PC-9 (cell line): ENCODE measurements at places on chromosomes 5 and 9.

- DNase-seq = no peak
Measured at GRCh38 chr5:969408-969839, 39.2 kb upstream of the NKD2 start.

DNA sequence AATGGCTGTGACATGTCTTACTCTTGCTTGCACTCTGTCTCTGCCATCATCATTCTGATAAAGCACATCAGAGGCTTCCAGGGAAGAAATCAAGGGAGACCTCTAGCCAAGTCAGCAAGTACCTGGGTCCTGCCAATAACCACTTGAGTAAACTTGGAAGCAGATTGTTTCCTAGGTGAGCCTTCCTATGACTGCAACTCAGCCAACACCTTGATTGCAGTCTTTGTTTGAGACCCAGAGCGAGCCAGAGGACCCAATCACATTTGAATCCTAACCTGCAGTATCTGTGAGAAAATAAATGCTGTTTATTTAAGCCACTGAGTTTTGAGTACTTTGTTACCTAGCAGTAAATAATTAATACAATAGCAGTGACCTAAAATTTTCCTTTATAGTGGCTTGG, 356.8 kb upstream of the CHD1 start:
- no peak for DNase-seq

- no peak for DNase-seq
Measured at GRCh38 chr9:83535736-83536135, 2.5 kb downstream of the FRMD3 start.

GRCh38 chr9:9033022-9033421, 1233.4 kb upstream of the DMAC1 start:
- DNase-seq = no peak

DNA sequence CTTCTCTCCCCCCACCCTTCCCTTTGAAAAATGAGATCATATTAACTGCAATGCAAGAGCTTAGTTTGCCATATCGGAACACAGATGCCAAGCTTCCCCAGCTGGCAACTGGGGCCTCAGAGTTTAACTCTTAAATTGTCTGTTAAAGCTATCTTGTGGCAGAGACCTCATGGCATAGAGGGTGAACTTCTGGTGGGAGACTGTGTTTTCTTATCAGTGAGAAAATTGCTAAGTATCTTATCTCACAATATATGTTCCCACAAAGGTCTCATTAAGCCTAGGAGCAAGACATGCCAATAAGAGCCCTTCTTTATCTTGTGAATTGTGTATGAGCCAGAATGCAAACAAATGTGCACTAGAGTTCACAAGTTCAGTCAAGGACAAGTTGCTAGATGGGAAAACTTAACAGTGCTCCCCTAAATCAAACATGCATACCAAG, 12.3 kb downstream of the NFIB start:
- DNase-seq = no peak

- DNase-seq = no peak
Measured at GRCh38 chr5:111587728-111588127, 75.4 kb upstream of the STARD4 start.

DNA sequence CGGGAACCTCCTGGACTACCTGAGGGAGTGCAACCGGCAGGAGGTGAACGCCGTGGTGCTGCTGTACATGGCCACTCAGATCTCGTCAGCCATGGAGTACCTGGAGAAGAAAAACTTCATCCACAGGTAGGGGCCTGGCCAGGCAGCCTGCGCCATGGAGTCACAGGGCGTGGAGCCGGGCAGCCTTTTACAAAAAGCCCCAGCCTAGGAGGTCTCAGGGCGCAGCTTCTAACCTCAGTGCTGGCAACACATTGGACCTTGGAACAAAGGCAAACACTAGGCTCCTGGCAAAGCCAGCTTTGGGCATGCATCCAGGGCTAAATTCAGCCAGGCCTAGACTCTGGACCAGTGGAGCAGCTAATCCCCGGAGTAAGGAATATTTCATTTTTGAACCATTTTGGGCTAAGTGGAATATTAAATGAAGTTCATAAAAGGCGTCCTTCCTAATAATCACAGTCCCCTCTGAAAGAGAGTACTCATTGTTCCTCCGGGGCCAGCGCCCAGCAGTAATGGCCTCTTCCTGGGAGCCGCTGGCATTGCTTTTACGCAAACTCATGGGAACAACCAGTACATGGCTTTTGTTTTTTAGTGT, 23.6 kb downstream of the QRFP start:
- no peak for DNase-seq

- DNase-seq = peak; percentile 91
Measured at GRCh38 chr9:94870793-94871558, 144.5 kb downstream of the AOPEP start.

DNA sequence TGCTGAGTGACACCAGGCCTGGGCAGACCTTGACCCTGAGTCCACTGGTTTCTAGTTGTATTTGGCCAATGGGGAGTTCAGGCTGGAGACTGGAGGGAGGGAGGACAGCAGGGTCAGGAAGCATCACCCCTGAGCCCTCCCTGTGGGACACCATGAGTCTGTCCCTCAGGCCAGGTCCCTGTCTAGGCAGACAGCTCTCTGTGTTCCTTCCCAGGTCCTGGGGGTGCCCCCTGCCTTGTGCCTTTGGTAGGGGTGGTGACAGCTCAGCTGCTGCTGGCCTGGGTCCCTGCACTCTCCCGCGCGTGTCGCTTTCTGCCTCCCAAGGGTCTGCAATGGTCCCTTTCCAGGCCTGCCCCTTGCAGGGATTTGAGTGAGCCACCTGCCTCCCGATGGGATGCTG, 125.5 kb downstream of the OLFM1 start:
- DNase-seq = no peak

DNA sequence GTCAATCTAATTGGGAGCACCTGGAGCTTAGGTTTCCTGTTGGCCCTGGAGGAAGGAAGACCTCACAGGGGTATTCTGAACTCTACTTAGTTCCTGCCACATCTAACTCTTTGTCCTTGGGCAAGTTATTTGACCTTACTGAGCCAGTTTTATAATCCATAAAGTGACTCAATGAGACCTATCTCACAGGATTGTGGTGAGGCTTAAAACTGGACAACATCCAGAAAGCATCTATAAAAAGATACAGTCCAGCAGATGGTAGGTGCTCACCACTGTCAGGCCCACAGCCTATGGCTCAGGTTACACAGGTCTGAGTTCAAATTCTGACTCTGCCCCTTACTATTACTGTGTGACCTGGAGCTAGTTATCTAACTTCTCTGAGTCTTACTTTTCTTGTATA, 23.3 kb downstream of the KCNV2 start:
- no peak for DNase-seq

DNA sequence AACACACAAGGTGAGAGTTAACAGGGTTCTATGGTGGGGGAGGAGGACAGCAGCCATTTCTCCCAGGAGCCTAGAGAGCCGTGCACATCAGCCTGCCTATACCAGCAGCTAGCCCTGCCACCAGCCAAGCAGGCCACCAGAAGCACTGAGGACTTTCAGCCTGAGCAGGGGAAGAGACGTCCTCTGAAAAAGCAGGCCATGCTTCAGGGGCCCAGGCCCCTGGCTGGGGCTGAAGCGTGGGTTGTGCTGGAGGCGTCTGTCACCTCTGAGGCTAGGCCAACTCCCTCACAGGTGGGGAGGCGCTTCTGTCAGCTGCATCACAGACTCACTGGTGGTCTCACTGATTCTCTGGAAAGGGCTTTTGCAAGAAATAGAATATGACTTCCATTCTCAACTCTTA, 16.3 kb downstream of the FSTL4 start:
- no peak for DNase-seq

GRCh38 chr9:119264165-119264564, 105.1 kb downstream of the BRINP1 start:
- no peak for DNase-seq

- DNase-seq = no peak
Measured at GRCh38 chr5:22650511-22650910, 202.6 kb downstream of the CDH12 start.

- no peak for DNase-seq
Measured at GRCh38 chr5:142175039-142175438, 66.5 kb downstream of the NDFIP1 start.

DNA sequence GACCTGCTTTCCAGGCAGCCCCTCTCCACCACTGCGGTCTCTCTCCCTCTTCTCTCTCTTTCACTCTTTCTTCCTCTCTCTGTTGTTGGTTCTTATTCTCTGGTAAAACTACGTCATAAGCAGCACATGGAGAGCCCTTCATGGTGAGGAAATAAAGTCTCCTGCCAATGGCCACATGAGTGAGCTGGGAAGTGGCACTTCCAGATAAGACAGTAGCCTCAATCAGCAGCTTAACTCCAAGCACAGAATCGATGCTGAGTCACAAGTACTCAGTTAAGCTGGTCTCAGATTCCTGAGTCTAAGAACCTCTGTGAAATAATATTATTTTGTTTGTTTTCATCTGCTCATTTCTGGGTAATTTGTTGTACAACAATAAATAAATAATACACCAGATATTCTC, 500.1 kb downstream of the GABRG2 start:
- DNase-seq = no peak

DNA sequence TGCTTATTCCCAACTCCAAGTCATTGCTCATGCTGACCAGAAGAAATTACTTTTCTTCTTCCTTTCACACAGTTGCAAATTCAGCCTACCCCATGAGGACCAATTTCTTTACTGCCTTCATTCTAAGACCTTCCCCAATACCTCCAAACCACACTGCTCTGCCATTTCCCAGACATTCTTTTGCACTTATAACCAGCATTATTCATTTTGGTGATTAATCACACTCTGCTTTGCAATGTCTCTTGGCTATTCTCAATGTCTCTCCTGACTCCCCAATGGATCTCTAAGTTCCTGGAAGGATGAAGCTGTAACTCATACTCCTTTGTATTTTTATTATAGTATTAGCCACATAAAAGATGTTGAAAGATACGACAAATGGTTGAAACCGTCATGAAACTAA, 105.7 kb upstream of the RANBP3L start:
- DNase-seq = no peak

- DNase-seq = peak; percentile 62
Measured at GRCh38 chr9:121299467-121300282, 31.7 kb downstream of the GSN start.

- peak; percentile 61 for DNase-seq
Measured at GRCh38 chr5:102762095-102762534, 7.0 kb downstream of the PAM start.

- no peak for DNase-seq
Measured at GRCh38 chr9:125142560-125143376, 560 bp downstream of the SCAI start.

GRCh38 chr5:154418344-154418820, 27.4 kb upstream of the SAP30L start:
- no peak for DNase-seq

- DNase-seq = peak; percentile 40
Measured at GRCh38 chr5:95644351-95645042, 2.1 kb upstream of the RFESD start.

DNA sequence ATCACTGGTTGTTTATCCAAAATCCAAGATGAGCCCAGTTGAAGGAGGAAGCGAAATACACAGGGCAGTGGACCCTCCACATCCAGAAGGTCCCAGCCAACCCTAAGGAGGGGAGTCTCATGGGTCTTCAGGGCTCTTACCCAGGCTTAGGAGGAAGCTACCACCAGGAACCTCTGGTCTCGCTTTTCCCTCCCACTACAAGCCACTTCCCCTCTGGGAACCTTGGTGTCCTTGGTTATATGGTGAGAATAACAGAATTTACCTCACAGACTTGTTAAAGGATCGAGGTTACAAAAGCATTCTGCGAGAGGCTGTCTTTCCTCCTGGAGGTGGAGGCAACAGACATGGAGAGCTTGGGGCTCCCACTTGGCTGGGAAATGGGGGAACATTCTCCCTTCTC, 3.4 kb downstream of the HIGD2A start:
- no peak for DNase-seq

DNA sequence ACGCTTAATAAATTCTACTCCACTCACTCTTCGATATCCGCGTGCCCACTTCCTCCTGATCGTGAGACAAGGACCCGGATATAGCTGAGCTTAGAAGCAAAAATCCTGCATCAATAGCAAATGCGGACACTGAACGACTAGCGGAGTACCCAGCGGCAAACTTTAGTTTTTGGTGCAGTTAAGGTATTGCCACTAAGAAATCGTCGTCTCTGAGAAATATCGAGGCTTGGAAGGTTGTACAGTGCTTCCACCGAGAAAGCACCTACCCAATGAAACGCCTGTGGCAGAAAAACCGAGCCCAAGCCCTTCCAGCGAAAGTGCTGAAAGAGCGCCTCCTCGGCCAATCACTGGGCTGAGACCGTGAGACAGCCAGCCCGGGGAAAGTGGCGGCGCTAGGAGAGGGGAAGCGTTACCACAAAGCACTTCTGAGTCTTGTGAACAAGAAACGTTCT, 32.2 kb downstream of the ANXA2R start:
- DNase-seq = peak; percentile 77

DNA sequence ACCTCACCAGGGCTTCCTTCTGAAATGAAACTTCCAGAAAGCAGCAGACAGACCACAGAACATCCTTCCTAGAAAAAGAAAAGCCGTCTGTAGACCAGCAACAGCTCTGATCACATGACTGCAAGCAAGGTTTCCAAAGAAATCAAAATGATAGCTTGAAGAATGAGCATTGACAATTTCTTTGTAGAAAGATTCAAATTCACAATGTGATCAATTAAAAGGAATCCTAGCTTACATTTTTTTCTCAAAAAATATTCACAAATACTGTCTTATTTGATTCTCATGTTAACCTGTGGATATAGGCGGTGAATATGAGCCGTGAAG, 144.9 kb downstream of the MTX3 start:
- DNase-seq = no peak

GRCh38 chr5:71974622-71975021, 132.7 kb upstream of the MAP1B start:
- DNase-seq = no peak

DNA sequence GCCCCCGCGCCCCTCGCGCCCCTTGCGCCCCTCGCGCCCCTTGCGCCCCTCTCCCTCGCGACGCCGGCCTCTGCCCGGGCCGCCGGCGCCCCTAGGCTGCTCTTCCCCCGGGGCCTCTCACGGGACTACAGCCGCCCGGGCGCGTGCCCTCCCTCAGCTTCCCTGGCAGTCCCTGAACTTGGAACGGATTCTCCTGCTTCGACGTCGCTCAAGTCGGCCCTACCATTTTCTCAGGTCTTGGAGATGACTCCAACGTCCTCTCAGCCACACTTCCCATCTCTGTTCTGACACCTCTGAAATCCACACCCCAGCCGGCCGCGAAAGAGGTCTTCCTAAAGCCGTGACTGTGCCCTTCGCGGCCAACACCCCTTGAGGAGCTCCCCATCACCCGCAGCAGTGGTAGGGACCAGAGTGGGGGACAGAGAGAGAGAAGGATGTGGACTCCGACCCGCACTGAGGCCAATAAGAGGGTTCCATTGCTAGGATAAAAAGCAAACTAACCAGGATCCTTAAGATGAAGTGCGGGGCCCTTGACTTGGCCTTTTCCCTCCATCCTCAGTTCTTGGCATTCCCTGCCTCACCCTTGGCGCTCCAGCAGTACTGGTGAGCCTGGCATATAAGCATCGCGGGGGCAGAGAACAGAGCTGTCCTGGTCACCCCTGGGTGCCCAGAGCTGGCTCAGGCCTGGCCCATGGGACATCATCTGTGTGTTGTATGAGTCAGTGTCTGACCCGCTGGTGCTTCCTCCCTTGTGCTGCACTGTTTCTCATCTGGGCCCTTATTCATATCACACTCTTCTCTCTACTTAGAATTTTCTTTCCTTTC, 38.6 kb upstream of the GARNL3 start:
- DNase-seq = no peak
